ENCODE measurements at places on chromosomes 2 and 18.

DNA sequence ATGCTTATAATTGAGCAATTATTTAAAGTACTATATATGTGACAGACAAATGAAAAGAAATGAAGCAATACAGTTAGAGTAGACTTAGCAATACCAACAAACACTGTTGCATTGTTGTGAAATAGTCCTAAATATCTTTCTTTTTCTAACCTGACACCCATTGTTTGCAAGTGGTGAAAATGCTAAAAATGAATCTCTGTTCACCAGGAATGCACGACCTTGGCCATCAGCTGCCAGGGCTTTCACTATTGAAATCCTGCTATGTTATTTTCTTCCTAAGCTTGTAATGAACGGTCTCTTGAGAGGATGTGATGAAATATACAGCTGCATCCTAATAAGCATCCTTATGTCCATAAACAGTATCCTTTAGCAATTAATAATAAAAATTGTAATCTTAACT lies 136.2 kb upstream of the MGAT5 start:
- no peak for DNase-seq

GRCh38 chr18:12391487-12392165 lies 14.6 kb upstream of the AFG3L2 start:
- peak; percentile 8 for DNase-seq

DNA sequence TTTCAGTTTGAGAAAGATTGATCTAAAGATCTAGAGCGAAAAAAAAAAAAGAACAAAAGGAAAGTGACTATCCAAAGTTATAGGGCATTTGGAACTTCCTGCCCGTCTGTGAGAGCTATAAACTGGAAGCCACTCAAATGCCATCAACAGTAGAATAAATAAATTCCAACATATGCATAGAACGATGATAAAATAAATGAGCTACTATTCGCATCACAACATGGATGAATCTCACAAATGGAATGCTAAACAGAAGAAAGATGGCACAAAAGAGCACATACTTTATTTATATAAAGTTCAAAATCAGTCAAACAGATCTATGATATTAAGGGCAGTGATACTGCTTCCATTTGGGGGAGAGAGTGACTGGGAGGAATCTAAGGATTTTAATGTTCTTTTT lies 128.8 kb downstream of the TTC32 start:
- DNase-seq: peak; percentile 15

GRCh38 chr2:171894612-171894947 lies 536 bp upstream of the SLC25A12 start:
- DNase-seq: no peak

- no peak for DNase-seq
Measured at GRCh38 chr18:75199327-75199726, 9.6 kb downstream of the PTGR3 start.

- peak; percentile 97 for DNase-seq
Measured at GRCh38 chr2:18520451-18521425, 39.7 kb downstream of the RDH14 start.

DNA sequence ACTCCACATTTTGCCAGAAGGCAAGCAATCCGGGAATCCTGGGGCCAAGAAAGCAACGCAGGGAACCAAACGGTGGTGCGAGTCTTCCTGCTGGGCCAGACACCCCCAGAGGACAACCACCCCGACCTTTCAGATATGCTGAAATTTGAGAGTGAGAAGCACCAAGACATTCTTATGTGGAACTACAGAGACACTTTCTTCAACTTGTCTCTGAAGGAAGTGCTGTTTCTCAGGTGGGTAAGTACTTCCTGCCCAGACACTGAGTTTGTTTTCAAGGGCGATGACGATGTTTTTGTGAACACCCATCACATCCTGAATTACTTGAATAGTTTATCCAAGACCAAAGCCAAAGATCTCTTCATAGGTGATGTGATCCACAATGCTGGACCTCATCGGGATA lies 26.8 kb downstream of the B3GNT2 start:
- DNase-seq: no peak

GRCh38 chr2:239762106-239762505 lies 263.0 kb downstream of the NDUFA10 start:
- no peak for DNase-seq

DNA sequence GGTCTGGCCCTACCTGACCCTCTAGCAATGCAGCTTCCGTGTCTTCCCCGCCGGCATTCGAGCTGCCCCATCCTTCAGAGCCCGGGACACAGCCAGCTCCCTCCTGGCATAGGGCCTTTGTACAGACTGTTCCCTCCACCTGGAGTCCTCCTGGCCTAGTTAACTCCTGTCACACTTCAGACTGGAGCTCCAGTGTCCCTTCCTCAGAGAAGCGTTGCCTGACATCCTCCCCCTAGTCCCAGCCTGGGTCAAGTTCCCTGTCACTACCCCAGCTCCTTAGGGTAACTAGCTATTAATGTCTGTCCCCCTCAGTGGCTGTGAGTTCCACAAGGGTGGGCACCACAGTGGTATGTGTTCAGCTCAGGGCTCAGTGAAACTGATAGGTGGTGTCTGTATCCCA lies 45.5 kb upstream of the LOXHD1 start:
- no peak for DNase-seq

DNA sequence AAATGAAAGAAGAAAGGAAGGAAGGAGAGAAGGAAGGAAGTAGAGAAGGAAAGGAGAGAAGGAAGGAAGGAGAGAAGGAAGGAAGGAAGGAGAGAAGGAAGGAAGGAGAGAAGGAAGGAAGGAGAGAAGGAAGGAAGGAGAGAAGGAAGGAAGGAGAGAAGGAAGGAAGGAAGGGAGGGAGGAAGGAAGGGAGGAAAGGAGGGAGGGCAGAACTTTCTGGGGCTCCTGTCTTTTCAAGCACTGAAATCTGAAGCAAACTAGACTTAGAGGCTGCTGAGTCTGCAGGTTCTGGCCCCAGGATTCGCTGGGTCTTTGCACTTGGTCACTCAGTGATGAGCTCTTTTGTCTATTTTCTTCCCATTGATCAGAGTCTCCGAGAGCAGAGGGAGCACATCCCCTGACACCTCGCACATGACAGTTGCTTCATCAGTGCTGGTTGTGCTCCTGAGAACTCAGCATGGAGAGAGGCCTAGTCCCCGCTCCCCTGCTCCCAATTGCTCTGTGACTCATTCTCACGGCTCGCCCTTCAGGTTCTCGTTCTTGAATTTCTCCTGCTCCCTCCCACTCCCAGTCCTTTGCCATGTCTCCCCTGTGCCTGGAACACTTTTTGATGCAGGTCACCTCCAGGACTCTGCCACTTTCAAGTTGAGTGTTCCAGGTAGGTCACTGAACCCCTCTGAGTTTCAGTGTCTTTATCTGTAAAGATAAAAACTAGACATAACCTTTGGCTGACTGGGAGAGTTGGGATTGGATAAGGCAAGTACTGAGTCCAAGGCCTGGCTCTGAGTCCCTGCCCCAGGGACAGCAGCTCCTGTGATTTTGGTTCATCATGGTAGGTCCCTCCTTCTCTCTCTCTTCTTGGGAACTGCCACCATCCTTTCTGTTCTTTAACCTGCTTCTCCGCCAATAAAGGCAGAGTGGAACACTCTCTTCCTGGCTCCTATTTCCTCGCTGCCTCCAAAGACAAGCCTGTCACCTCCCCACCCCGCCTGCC lies 55.2 kb downstream of the TNP1 start:
- no peak for DNase-seq

GRCh38 chr2:105291981-105292380 lies 37.6 kb downstream of the TGFBRAP1 start:
- no peak for DNase-seq

GRCh38 chr18:13932285-13933025 lies 17.1 kb upstream of the MC2R start:
- no peak for DNase-seq

GRCh38 chr2:235505181-235505741 lies 11.4 kb downstream of the AGAP1 start:
- DNase-seq: no peak

DNA sequence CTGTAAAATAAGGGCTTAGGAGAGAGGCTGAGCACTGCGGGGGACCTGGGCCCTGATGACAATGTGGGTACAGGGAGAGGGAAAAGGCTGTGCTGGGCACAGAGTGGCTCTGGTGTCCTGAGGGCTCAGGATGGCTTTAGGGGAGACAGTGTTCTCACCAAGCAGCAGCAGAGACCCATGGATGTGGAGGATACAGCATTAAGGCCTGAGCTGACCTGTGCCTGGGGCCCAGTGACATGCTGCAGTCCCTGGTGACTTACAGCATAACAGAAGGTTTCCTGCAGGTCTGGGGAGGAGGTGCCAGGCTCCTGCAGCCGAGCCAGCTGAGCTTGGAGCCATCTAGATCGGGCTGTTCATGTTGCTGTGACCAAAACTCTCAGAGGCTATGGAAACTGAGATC lies 191.3 kb upstream of the SMAD2 start:
- DNase-seq: no peak

DNA sequence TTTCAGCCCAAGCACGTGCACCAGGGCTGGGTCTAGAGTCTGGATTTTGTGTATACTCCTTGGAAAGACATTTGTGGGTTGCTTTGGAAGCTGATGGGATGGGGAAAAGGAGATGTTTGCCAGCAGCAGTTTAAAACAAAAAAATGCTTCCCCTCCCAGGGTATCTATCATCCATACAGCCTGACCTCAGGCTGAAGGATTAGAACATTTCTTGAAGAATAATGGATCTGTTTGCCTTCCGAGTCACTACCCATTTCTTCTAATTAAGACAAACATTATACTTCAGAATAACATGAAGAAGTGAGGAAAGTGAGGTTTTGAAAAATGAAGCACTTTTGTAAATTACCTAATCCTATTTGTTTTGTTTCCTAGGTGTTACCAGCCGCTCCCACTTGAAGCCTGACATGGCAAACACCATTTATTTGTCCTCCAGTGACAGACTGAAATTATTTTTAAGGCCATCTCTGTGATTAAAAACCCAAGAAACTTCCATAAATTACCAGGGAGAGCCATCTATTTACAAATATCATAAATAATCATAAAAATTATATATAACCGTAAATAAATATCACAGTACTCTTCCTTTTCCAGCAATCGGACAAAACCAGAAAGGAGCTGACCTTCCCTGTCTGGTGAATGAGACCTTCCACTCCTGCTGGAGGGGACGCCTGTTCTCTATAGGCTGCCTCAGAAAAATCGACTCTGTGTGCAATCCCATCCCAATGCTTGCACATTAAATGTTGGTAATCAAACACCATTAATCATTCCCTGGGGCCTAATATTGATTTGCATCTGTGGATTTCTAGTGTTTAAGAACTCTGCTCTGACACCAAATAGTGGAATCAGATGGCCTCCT lies 106.8 kb downstream of the C1D start:
- DNase-seq: peak; percentile 78

DNA sequence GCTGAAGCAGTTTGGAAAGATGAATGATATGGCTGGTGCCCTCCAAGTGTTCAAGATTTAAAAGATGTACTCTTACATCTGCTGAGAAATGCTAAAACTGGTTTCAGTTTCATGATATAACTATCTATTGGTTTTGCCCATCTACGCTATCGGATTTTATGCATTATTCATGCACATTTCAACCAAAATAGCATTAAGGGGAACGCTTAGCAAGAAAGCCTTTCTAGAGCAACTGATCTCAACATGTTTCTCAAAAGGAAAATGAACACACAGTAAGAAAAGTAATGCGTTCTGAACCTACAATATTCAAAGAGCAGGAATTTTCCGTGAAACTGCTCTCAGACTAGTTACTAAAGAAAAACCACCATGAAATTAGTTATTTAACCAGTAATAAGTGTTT lies 93.9 kb downstream of the CABYR start:
- no peak for DNase-seq

- no peak for DNase-seq
Measured at GRCh38 chr2:199870581-199870980, 19.6 kb upstream of the FTCDNL1 start.

DNA sequence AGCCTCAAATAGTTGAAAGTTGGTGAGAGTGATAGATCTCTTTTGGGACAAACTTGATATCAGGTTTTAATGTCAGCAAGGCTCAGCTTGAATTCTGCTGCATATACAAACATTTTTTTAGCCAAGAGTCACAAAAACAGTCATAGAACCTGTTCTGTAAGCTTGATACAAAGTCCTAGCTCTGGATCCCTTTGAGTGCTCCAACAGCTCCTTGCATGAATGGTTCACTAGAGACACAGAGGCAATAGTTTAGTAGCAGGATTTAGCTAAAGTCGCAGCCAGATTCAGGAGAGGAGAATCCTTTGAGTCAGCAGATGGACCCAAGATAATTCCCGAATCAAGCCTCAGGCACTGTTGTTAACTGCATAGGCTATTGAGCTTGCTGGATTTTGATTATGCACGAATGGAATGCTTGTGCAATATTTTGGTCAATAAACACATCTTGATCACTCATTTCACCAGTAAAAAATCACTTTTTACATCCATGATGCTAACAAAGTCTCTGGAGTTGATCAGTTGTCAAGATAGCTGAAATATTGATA lies 148.6 kb downstream of the KLHL14 start:
- DNase-seq: no peak

DNA sequence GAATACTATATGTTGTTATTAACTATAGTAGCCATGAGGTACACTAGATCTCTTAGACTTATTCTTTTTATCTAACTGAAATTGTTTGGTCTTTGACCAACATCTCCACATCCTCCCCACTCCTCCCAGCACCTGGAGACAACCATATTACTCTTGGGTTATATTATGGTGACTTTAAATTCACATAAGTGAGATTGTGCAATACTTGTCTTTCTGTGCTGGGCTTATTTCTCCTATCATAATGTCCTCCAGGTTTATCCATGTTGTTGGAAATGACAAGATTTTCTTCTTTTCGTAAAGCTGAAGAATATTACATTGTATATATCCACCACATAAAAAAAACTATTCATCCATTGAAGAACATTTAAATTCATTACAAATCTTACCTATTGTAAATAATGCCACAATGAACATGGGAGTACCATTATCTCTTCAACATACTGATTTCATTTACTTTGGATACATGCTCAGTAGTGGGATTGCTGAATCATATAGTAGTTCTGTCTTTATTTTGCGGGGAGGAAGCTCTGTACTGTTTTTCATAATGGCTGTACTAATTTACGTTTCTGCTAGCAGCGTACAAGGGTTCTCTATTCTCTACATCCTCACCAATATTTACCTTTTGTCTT lies 159.2 kb upstream of the SCN7A start:
- peak; percentile 18 for DNase-seq

GRCh38 chr18:61079714-61080113 lies 253.5 kb upstream of the CDH20 start:
- no peak for DNase-seq

DNA sequence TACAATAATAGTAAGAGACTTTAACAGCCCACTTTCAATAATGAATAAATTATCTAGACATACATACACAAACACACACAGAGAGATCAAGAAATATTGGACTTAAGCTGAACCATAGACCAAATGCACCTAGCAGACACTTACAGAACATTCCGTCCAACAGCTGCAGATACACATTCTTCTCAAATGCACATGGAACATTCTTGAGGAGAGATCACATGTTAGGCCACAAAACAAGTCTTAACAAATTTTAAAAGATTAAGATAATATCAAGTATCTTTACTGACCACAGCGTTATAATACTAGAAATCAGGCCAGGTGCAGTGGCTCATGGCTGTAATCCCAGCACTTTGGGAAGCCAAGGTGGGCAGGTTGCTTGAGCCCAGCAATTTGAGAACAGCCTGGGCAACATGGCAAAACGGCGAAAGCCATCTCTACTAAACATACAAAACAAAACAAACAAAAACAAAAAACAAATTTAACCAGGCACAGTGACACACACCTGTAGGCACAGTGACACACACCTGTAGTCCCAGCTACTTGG lies 7.4 kb downstream of the CERKL start:
- no peak for DNase-seq

- peak; percentile 19 for DNase-seq
Measured at GRCh38 chr2:237734905-237735623, 63.5 kb upstream of the RBM44 start.
